CD4-positive, alpha-beta T cell (primary cell): ENCODE measurements at places on chromosomes 1 and 21.

DNA sequence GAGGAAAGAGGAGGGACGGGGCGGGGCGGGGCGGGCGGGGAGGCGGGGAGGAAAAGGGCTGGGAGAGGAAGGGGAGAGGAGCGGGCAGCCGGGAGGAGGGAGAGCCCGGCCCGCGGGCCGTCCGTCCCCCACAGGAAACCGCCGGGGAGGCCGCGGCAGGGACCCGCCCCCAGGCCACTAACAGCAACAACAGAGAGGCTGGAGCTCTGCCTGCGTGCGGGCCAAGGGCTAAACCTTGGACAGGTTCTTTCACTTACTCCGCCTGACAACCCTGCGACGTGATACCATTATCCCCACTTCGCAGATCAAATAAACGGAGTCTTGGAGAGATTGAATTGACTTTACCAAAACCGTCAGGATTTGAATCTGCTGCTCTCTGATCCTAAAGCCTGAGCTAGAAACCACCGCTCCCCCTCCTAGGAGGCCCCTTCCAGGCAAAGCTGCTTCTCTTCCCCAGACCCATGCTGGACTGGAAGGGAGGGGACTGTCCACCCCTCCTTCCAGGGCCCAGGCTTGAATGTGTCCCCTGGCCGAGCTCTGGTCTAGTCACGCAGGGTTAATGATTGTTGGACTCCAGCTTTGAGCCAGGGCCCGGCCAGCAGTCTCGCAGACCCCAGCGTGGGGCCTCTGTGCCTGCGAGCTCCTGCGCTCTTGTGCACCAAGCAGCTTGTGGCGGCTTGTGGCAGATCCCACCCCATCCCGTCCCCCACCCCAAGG lies at the start of gene EVA1B:
Gene EVA1B, minus strand, starts transcription at position 10 of the 717 bp plus-strand sequence. CDS start 608 bp downstream, outside the sequence.
- DNase-seq = peak; percentile 33

- no peak for DNase-seq
These were observed 6.7 kb upstream of the SLC27A3 start for GRCh38 chr1:153768316-153769181.

GRCh38 chr21:31347435-31348032 lies 3.5 kb upstream of the TIAM1 start:
- no peak for DNase-seq

- no peak for DNase-seq
These were observed 10.3 kb downstream of the CHAF1B start for GRCh38 chr21:36395353-36396111.

- DNase-seq = peak; percentile 96
These were observed at the start of gene DUSP23 for GRCh38 chr1:159780583-159781582. Gene DUSP23 (plus strand): TSS chr1:159780962. CDS start chr1:159781101, 139 bp downstream.
